Stimulated activated effector memory CD8-positive, alpha-beta T cell treated with anti-CD3 and anti-CD28 coated beads, Interleukin-12 subunit alpha, Interleukin-12 subunit beta, amount 100 ng/mL, for 72 hours (primary cell): ENCODE measurements at places on chromosomes 2 and 18.

- no peak for DNase-seq
Measured at GRCh38 chr2:73257021-73257420, 22.9 kb downstream of the CCT7 start.

DNA sequence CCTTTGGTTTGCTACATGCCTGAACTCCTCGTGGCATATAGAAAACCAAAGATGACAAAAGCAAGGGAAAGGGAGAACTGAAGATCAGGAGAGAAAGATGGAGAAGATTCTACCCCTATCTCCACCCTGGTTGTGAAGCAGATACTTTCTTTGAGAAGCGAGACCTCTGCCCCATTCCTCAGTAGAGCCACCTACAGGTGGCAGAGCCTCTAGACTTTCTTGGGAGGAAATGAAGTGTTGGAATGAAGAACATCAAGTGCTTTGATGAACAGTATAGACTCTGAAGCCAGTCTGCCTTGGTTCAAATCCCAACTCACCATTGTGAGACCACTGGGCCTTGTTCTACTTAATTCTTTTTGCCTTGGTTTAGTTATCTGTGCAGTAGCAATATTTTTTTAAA is 348.8 kb upstream of the ETAA1 start:
- no peak for DNase-seq

GRCh38 chr2:85066006-85066740 is 67.0 kb upstream of the TCF7L1 start:
- DNase-seq = no peak

- DNase-seq = no peak
Measured at GRCh38 chr2:36351291-36351690, 4.3 kb upstream of the CRIM1 start.

- DNase-seq = no peak
Measured at GRCh38 chr2:179711375-179711774, 150.0 kb downstream of the ZNF385B start.

GRCh38 chr2:99743146-99743545 is 253.3 kb upstream of the REV1 start:
- no peak for DNase-seq

GRCh38 chr2:157784169-157784822 is 91.8 kb downstream of the ACVR1 start:
- no peak for DNase-seq

DNA sequence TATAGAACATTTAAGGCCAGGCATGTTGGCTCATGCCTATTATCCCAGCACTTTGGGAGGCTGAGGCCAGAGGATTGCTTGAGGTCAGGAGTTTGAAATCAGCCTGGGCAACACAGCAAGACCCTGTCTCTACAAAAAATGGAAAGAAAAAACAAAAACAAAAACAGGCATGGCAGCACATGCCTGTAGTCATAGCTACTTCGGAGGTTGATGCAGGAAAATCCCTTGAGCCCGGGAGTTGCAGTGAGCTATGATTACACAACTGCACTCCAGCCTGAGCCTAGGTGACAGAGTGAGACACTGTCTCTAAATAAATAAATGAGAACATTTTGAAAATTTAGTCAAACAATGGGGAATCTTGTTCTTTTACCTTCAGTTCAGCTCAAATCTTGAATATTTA is 12.1 kb upstream of the YES1 start:
- no peak for DNase-seq

DNA sequence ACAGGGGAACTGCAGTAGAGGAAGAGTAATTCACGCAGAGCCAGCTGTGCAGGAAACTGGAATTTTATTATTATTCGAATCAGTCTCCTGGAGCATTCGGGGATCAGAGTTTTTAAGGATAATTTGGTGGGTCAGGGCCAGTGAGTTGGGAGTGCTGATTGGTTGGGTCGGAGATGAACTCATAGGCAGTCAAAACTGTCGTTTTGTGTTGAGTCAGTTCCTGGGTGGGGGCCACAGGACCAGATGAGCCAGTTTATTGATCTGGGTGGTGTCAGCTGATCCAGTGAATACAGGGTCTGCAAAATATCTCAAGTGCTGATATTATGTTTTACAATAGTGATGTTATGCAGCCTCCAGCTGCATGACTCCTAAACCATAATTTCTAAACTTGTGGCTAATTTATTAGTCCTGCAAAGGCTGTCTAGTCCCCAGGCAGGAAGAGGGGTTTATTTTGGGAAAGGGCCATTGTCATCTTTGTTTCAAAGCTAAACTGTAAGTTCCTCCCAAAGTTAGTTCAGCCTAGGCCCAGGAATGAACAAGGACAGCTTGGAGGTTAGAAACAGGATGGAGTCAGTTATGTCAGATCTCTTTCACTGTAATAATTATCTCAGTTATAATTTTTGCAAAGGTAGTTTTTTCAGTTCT is 67.0 kb downstream of the ASAP2 start:
- no peak for DNase-seq
